ENCODE measurements at places on chromosomes 5 and 9.

GRCh38 chr9:31541721-31542281, 842.6 kb upstream of the ACO1 start:
- no peak for DNase-seq

GRCh38 chr5:43117092-43117491, 3.6 kb upstream of the ZNF131 start:
- no peak for DNase-seq

DNA sequence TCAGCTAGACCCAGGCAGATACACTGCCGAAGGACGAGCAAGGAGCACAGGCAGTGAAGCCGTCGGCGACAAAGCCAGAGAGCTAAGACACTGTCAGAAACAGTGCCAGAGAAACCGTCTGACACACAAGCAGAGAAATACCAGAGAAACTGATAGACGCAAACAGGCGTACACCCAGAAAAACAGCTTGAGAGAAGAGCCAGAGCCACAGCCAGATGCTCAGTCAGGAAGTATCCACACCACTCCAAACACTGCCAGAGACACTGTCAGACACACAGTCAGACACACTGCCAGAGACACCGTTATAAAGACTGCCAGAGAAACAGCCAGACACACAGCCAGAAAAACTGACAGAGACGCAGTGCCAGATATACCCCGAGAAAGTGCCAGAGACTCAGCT, 19.1 kb downstream of the CNTFR start:
- DNase-seq: no peak

DNA sequence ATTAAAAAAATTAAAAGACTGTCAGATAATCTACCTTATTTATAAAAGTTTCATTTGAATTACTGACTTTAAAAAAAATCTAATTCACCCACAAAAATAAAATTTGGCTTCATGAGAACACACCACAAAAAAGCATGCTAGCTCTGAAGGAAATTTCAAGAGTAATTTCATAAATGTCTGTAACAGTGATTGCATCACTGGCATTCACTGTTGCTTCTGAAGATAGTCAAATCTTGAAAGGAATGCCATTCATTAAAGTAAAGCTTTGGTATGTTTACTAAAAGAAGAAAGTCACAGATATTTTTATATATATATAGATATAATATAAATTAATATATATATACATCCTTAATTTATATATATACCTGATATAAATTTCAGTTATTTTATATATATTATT, 43.4 kb downstream of the NADK2 start:
- DNase-seq: no peak

GRCh38 chr5:73544429-73545402, 20.7 kb downstream of the ANKRA2 start:
- DNase-seq: no peak

GRCh38 chr9:108108280-108108851, 618.8 kb upstream of the KLF4 start:
- no peak for DNase-seq

DNA sequence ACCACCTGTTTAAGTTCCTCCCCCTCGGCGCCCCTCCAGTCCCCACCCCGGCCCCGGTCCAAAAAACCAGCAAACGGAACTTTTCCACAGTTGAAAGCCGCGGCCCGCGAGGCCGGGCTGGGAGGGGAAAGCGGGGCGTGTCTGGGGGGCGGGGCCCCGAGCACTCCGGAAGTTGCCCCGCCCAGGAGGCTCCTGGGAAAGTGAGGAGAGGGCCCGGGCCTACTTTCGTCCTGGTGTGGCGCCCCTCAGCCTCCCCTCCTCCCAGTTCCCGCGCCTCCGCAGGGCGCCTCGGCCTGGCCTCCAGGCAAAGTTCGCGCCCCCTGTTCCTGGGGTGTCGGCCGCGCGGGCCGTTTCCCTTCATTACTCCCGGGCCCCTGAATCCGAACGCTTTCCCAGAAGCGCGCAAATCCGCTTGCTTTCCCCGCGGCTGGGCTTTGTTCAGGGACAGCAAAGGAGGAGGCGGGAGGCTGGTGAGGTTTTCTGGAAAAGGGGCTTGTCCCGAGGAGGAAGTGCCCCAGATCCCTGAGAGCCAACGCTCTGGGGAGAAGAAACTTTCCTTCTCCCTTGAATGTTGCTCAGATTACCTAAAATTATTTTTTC, 4.5 kb upstream of the DMRT3 start:
- no peak for DNase-seq

GRCh38 chr9:122265149-122265915, 650 bp downstream of the MRRF start:
- DNase-seq: peak; percentile 2

GRCh38 chr5:176416965-176417364, 626 bp upstream of the CLTB start:
- DNase-seq: no peak

GRCh38 chr5:114648940-114649339, 287.1 kb downstream of the KCNN2 start:
- DNase-seq: no peak

GRCh38 chr9:13956107-13956506, 357.8 kb downstream of the NFIB start:
- no peak for DNase-seq

GRCh38 chr9:777978-778377, 63.5 kb upstream of the DMRT1 start:
- DNase-seq: no peak

GRCh38 chr9:108551030-108551841, 304.6 kb downstream of the ACTL7B start:
- DNase-seq: no peak

- no peak for DNase-seq
These were observed 70.2 kb upstream of the ADAMTS2 start for GRCh38 chr5:179415291-179416060.

DNA sequence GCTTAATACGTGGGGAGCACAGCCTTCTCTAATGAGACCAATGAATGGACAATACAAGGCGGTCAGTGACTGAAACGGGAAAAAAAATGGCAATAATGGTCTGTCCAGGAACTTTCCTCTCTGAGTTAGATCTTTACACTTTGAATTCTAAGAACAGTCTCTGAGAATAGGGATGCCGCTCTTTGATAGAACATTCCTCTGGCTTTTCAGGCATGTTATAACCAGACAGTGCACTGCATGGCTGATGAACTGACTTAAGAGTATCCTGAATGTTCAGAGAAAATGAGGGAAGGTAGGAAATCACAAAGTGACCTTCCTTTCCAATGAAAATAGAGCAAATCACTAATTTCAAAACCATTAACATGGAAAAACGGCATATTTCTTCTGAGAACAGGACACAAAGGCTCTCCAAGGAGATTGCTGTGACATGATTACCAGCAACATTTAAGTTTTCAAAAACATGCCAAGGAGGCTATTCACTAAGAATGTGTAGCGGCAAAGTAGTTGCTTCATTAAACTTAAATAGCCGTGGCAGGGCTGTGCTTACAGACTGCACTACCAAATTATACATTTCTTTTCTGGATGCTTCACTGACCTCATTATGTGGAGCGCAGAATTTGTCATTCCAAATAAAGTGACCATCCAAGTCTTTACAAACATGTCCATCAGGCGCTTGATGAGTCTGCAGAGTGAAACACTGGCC, 105.9 kb downstream of the MARCHF3 start:
- no peak for DNase-seq

- DNase-seq: no peak
These were observed 26.8 kb upstream of the NUDT12 start for GRCh38 chr5:103589357-103589756.

GRCh38 chr9:110427497-110428104, 89.9 kb upstream of the TXNDC8 start:
- no peak for DNase-seq

GRCh38 chr5:146165903-146166302, 16.5 kb downstream of the LARS1 start:
- DNase-seq: no peak

DNA sequence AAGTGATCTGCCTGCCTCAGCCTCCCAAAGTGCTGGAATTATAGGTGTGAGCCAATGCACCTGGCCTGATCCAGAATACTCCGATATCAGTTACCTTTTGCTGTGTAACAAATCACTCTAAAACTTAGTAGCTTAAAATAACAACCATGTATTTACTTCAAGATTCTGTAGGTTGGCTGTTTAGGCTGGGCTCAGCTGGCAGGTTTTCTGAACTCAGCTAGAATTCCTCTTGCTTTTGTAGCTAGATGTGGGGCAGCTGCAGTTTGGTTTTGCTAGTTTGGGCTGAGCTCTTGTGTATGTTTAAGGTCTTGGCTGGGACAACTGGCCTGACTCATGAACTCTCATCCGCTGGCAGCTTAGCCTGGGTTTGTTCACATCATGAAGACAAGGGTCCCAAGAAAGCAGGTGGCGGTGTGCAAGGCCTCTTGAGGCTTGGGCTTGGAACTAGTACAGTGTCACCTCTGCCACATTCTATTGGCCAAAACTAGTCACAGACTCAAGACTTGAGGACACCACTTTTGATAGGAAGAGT, 138.3 kb upstream of the SHB start:
- no peak for DNase-seq

DNA sequence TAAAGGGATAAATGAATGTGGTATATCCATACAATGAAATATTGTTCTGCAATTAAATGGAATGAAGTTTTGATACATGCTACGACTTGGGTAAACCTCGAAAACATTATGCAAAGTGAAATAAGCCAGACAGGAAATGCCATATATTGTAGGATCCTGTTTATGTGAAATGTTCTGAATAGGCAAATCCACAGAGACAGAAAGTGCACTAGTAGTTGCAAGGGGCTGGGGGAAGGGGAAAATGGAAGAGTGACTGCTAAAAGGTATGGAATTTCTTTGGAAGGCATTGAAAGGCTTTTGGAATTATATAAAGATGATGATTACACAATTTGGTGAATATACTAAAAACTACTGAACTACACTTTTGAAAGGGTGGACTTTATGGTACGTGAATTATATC, 97.0 kb downstream of the FOXD1 start:
- no peak for DNase-seq

- DNase-seq: no peak
These were observed 1250.8 kb upstream of the CDH18 start for GRCh38 chr5:21238786-21239185.

GRCh38 chr9:2178034-2178734, 163.0 kb downstream of the SMARCA2 start:
- DNase-seq: no peak

GRCh38 chr5:77743181-77743580, 33.0 kb downstream of the TBCA start:
- DNase-seq: no peak

DNA sequence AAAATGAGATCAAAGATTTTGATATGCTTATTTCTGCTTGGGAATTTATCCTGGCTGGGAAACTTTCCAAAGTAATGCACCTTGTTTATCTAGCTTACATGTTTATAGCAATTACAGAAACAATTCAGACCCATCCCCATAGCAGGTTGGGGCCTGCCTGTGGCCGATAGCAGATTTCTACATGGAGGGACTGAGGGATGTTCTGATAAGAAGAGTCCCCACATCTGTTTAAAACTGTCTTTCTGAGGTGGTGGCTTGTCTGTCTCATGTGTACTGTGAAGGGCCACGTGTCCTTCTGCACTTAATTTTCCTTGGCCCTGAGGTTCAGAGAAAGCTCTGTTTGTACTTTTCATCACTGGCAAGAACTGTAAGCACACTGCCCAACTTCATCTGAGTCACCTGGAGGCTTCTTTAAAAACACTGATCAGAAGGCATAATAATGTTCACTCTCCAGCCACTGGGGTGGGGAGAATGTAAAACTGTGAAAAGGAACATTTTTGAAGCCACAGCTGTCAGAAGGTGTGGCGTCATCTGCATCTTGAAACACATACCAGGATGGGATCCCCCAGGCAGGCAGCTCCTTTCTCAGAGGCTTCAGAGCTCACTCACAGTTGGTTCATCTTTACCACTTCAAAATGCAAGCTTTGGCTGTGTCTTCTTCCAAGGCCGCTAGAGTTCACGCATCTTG, 80.3 kb downstream of the MAP1B start:
- DNase-seq: no peak

GRCh38 chr5:136703036-136703435, 337.7 kb upstream of the TRPC7 start:
- no peak for DNase-seq

GRCh38 chr9:127973169-127974000, 7.4 kb downstream of the EEIG1 start:
- no peak for DNase-seq

DNA sequence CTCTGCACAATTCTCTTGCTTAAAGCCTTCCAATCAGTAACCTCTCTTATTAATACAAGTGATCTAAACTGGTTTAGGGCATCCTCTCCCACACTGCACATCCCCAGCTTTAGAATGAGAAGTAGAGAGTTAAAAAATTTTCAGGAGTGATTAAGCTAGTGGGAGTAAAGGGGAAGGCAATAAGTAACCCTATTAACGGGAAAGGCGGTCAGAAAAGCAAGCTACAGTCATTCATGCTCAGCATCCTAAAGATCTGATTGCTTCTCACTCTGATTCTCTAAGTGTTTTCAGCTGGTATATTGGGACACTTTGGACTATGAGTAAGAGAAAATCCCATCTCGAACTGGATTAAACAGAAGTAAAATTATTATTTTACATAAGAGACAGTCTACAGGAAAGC, 15.8 kb downstream of the CDH6 start:
- no peak for DNase-seq

- no peak for DNase-seq
These were observed 53.8 kb downstream of the CD180 start for GRCh38 chr5:67142816-67143215.

DNA sequence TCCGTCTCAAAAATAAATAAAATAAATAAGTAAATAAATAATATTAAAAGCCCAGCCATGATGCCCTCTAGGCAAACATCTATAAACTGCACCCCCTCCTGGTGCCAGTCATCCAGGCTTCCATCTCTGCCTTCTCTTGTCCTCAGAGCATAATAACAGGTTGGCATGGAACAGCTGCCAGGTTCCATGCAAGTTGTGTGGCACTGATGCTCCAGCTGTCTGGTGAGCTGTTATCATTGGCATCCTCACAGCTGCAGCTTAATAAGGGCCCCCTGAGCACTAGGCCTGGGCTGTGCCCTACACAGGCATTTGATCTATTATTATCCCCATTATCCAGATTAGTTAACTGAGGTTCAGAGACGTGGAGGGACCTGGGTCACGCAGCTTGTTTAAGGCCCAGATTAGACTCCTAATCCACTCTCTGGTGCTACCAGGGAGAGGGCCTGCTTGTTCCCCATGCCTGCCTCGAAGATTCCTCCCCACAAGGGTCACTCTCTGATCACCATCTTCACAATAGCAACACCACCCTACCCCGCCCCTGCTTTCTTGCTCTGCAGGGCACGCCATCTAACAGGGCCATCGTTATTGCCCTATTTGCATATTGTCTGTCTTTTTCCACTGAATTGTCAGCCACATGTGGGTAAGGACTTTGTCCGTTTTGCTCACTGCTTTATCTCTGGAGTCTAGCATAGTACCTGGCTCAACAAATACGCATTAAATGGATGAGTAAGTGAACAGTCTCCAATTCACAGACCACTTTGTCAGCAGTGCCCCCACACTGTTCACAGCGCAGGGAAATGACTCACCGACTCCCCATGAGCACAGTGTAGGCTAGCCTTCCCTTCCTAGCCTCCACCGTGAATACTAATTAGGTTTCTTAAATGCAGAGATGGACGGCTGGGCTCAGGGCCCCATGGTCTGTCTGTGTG, 1.5 kb upstream of the DNM1 start:
- DNase-seq: no peak

GRCh38 chr5:27962198-27962597, 923.8 kb upstream of the CDH9 start:
- no peak for DNase-seq

GRCh38 chr9:3118081-3118480, 274.2 kb upstream of the PUM3 start:
- no peak for DNase-seq

- DNase-seq: no peak
These were observed 18.9 kb downstream of the PDE4D start for GRCh38 chr5:59874675-59875074.
